K562 (cell line): ENCODE measurements at places on chromosomes 7 and 10. TPM values are rescaled to one million over a fixed set of nuclear protein-coding genes. Genes with fewer than 3 reads are reported as not detected.

DNA sequence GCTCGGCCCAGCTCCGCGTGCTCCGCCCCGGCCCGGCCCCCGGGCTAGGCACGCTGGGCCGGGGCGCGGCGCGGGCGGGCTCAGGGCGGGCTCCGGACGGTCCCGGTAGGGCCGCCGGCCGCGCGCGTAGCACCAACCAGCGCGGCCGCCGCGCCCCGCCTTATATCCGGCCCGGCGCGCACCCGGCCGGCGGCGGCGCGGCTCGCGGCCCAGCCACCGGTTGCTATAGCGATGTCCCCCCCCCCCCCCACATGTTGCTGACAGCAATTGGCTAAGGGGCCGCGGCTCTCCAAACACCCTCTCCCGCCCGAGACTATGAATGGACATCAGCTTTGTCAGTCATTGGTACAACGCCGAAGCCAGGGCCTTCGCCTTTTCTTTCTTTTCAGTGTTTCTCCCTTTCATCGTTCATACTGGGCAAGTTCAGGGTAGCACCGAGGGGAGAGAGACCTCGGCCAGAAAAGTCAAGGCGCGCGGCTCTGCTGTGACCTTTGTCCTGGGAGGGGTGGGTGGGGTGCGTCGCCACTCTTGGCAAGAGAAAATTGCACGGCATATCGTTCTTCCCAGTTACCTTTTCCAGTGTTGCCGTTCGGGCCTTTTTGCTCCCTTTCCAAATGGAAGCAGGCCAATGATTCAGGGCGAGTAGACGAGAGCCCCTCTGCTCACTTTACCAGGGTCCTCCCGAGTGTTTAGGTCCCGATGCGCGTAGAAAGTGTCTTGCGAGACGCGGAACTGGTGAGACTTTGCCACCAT is 354.2 kb downstream of the DNAJB6 start:
- DNase-seq, result no peak
- H3K27ac ChIP-seq, result no peak overlapping the region
- no peaks in the 10 kb centered on the region for H3K36me3 ChIP-seq
- peaks cover 15% of the 10 kb centered on the region; the same call in 1 of the 2 replicates for H3K4me1 ChIP-seq

Gene PTPN20
- total RNA-seq, result not detected in 2 replicates

DNA sequence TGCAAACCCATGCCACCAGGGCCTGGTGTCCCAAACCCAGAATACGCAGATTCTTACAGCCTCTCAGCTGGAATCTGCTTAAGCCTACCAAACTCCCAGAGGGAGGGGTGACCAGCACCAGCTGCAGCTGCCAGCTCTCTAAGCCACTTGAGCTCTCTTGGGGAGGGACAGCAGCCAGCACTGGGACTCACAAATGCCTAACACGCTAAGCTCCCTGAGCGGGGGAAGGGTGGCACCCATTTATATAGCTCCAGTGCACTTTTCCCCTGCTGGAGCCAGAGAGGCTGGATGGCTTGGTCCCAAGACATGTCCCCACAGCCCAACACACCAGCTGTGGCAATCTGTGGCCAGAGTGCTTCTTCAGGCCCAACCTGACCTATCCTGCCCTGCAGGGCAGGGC is 326.8 kb upstream of the NRG3 start:
- H3K27ac ChIP-seq, result no peak overlapping the region
- H3K4me1 ChIP-seq, result no peaks in the 10 kb centered on the region
- no peak overlapping the region for H3K4me3 ChIP-seq
- H3K27me3 ChIP-seq, result no peaks in the 10 kb centered on the region

Gene PDE6C
- not detected in 2 replicates for total RNA-seq

- H3K4me1 ChIP-seq, result no peaks in the 10 kb centered on the region
- no peaks in the 10 kb centered on the region for H3K36me3 ChIP-seq
- DNase-seq, result no peak
- no peak overlapping the region for H3K27ac ChIP-seq
- peaks cover 13% of the 10 kb centered on the region; the same call in 1 of the 3 replicates for H3K27me3 ChIP-seq
- H3K4me3 ChIP-seq, result no peak overlapping the region
Measured at GRCh38 chr10:48564466-48565160, 40.3 kb downstream of the ARHGAP22 start.

DNA sequence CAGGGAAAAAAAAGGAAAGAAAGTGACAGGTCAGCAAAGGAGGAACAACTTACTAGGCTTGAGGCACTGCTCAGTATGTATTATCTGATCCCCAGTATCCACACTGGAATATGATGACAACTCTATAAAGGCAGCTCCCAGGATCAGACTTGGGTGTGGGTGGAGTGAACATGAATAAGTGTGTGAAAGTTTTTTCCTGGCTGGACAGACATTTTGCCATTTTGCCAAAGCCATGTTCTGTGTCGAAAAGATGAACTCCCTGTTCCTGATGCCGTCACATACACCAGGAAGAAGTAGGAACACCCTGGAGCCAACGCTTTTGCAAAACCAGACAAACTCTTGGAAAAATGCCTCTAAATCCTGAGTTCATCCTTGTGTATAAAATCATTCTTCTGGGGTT is 143.2 kb upstream of the MEOX2 start:
- H3K27ac ChIP-seq, result no peak overlapping the region
- no peaks in the 10 kb centered on the region for H3K36me3 ChIP-seq
- no peaks in the 10 kb centered on the region for H3K27me3 ChIP-seq
- DNase-seq, result no peak
- H3K4me3 ChIP-seq, result no peak overlapping the region

DNA sequence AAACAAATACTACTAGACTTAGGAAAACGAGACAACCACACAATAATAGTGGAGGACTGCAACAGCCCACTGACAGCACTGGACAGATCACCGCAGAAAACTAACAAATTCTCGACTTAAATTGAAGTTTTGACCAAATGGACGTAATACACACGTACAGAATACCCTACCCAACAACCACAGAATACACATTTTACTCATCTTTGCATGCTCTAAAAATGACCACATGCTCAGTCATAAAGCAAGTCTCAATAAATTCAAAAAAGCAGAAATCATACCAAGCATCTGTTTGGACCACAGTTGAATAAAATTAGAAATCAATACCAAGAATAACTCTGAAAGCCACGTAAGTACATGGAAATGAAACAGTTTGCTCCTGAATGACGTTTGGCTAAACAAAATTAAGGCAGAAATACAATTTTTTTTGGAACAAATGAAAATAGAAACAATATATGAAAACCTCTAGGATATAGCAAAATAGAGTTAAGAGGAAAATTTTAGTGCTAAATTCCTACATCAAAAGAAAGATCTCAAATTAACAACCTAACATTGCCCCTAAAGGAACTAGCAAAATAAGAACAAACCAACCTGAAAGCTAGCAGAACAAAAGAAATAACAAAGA is 30.6 kb downstream of the MAPK8 start:
- peaks cover 6% of the 10 kb centered on the region; the same call in 1 of the 3 replicates for H3K36me3 ChIP-seq
- no peak overlapping the region for H3K27ac ChIP-seq
- no peak for DNase-seq
- no peaks in the 10 kb centered on the region for H3K4me1 ChIP-seq

DNA sequence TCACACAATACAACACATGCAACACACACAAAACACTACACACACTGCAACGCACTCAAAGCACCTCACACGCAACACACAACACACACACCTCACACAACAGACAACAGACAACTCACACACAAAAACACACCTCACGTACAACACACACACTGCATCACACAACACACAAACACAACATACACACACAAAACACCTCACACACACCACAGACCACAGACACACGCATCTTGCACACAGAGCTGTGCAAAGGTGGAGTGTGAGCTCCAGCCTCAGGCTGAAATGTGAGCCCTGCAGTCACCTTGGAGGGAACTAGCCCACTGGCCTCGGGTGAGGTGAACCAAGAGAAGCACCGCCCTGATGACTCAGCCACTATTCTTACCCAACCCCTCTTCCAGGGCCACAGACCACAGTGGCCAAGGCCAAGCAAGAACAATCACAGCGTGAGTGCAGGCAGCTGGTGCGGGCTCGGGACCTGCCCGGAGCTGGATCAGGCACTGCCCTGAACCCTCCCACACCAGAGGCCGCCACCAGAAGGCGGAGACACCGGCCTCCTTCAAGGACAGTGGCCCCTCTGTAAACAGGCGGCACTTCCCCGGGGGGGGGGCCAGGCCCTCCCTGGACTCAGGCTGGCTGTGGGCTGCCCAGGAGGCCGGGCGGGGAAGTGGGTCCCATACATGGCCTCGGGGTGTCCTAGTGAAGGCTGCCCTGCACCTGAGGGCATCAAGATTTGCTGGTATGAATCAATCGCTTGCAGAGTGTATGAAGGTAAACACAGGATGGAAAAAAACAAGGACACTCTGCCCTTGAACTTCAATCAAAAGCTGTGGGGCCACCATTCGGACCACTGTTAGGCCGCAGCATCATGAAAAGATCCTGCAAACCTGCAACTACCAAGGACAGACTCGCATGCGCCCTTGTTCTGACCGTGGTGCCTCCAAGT is 106.7 kb downstream of the TNS3 start:
- H3K27ac ChIP-seq, result no peak overlapping the region
- no peaks in the 10 kb centered on the region; the same call in 2 of the 3 replicates for H3K27me3 ChIP-seq
- peak; percentile 49 for DNase-seq
- no peaks in the 10 kb centered on the region for H3K36me3 ChIP-seq
- H3K4me1 ChIP-seq, result peaks cover 6% of the 10 kb centered on the region

DNA sequence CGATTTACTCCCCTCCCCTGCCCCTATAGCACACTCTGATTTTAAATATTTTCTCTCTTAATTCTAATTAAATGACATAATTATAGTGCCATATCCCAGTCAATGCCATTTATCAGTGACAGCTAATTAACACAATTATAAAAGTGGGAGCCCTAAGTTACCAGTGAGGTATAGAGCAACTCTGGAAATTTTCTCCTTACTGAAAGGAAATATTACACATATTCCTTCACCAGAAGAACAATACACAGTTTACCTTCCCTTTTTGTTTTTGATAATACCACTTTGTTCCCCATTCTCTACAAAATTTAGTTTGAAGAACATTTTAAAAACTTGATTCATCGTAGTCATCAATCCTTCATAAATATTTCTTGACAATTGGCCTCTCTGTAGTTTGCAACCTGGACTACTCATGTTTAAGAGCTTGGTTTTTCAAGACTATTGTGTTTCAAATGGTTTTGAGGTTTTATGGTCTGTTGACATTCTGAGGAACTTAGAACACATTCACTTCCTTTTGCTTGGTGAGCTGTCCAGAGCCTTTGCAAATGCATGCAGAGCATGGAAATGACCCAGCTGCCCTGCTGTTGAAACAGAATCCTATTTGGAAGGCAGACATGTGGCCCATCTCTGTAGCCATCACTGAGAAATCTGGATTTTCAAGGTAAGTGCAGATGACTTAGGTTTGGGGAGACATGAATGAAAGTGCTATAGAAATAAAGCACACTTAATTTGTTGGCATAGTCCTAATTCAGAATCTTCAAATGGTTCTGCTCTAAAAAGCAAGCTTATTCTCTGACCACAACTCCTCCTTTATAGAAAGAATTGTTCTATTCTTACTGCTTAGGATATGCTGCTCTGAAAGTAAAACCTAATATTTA is at the start of gene GPR141:
GPR141 (plus strand) TSS at position 521 of the 875 bp plus-strand sequence. CDS start 56,628 bp downstream, outside the sequence.
- no peaks in the 10 kb centered on the region for H3K27me3 ChIP-seq
- H3K4me1 ChIP-seq, result no peaks in the 10 kb centered on the region
- no peak for DNase-seq

- H3K4me3 ChIP-seq, result peak overlapping the region; percentile 77
- H3K27ac ChIP-seq, result peak overlapping the region; percentile 96
- DNase-seq, result peak; percentile 63
- H3K4me1 ChIP-seq, result peaks cover 16% of the 10 kb centered on the region
- no peaks in the 10 kb centered on the region for H3K27me3 ChIP-seq
Measured at GRCh38 chr10:101693978-101694673, 844 bp downstream of the FBXW4 start.

GRCh38 chr10:13528875-13529713 is at the start of gene BEND7:
TSS of gene BEND7 (minus strand) at chr10:13529014. CDS start at chr10:13528533, 481 bp downstream.
- no peak within 1 kb of the TSS for H3K27ac ChIP-seq
- peak within 1 kb of the TSS; percentile 46 for H3K4me3 ChIP-seq

DNA sequence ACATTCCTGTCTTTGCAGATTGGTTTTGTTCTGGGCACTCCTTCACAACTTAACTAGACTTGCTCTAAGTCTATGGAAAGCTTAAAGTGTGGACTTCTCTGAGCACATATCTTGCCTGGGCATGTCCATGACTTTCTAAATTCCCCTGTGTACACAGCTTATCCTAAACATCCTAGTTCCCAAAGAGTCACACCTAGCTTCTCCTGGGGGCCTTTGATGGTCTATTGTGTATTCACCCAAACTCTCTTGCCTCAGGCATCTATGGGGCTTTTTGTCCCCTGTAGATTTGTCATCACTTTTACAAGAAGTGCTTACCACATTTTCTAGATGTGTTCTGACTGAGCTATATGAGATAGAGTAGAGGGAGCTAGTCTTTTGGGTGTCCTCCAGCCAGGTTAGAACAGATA is 12.2 kb upstream of the ZNF488 start:
- no peak overlapping the region for H3K4me3 ChIP-seq
- H3K36me3 ChIP-seq, result no peaks in the 10 kb centered on the region
- no peak overlapping the region for H3K27ac ChIP-seq
- H3K4me1 ChIP-seq, result no peaks in the 10 kb centered on the region
- H3K27me3 ChIP-seq, result peaks cover 9% of the 10 kb centered on the region; the same call in 1 of the 3 replicates
